Activated T-helper 1 cell treated with Interleukin-2 at 50 U/mL for 16 hours (primary cell): ENCODE measurements at places on chromosomes 3 and 15.

DNA sequence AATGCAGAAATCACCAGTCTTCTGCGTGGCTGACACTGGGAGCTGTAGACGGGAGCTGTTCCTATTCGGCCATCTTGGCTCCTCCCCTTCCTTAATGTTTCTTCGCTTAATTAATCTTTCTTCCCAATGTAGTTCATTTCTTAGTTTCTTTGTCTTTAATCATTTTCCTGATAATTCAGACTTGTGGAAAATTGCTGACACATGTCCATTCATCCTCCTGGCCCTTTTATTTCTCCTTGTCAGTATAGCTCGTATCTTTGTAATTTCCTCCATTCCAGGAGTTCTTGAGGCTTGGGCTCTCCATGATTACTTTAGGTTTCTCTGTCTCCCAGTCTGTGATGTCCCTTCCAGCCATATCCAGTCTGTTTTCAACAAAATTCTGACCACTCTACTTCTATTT lies 98.7 kb downstream of the UBE2E2 start:
- no peak for DNase-seq

GRCh38 chr3:137264071-137264820 lies 306.5 kb downstream of the IL20RB start:
- DNase-seq: no peak

GRCh38 chr3:107063351-107063750 lies 313.9 kb upstream of the CCDC54 start:
- DNase-seq: no peak

- no peak for DNase-seq
Measured at GRCh38 chr3:104349836-104350235, 1016.9 kb upstream of the ALCAM start.

- DNase-seq: no peak
Measured at GRCh38 chr3:113736548-113737089, 9.4 kb downstream of the NAA50 start.

GRCh38 chr3:1348547-1348946 lies 255.7 kb downstream of the CNTN6 start:
- no peak for DNase-seq

GRCh38 chr3:171904829-171905228 lies 61.7 kb downstream of the TMEM212 start:
- no peak for DNase-seq

DNA sequence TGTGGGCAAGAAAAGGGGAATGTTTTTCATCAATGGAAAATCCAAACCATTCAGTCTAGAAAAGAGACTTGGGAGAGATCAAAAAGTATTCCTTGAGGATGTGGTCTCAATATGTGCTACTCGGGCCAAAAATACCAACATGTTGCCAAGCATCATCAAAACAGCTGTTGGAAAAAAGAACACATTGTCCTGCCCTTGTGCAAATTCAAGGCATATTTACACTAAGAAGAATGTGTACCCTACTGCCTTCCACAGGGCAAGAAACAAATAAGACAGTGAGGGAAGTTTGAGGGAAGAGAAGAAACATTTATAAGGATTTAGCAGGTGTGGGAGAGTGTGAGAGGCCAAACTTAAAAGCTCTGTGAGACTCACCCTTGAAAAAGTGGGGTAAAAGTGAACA lies 252.1 kb downstream of the NTRK3 start:
- no peak for DNase-seq

- DNase-seq: no peak
Measured at GRCh38 chr3:156637480-156638022, 36.8 kb upstream of the TIPARP start.

GRCh38 chr3:70546679-70547078 lies 234.2 kb upstream of the MDFIC2 start:
- DNase-seq: no peak

- DNase-seq: no peak
Measured at GRCh38 chr15:74504836-74505235, 36.2 kb upstream of the ARID3B start.

GRCh38 chr3:187951452-187952190 lies 202.3 kb upstream of the LPP start:
- no peak for DNase-seq

DNA sequence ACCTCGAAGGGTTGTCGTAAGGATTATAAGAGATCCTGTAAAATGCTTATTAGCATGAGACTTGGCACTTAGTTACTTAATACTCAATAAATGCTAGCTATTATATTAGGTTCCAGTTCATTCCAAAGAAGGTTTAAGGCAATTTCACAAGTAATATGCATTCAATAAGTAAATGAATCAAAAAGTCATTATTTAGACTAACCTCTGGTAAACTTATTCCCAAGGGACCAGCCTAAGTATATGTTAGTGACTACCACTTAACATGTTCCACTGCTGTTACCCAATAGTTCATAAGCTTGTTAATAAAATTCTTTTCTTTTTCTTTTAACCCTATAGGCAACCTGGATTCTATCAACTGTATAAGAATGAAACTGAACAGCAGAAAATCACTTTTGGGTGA lies 5.1 kb downstream of the PDCD10 start:
- no peak for DNase-seq

DNA sequence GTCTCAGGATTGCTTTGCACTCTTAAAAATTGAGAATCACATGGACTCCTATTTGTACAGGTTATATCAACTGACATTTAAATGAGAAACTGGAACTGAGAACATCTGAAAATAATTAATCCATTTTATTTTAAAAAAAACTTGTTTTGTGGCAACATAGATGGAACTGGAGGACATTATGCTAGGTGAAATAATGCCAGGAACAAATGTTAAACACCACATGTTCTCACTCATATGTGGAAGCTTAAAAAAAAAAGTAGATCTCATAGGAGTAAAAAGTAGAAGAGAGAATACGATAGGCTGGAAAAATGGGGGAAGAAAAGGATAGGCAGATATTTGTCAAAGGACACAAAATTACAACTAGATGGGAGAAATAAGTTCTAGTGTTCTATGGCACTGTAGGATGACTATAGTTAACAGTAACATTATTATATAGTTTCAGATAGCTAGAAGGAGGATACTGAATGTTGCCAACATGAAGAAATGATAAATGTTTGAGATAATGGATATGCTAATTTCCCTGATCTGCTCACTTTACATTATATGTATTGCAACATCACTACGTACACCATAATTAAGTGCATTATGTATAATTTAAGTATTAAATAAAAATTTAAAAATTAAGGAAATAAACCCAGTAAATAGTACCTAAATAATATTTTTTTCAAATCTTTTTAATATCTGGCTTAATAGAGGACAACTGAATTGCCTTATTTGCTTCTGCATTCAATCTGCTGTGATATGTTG lies 100.5 kb upstream of the TSPAN3 start:
- no peak for DNase-seq

DNA sequence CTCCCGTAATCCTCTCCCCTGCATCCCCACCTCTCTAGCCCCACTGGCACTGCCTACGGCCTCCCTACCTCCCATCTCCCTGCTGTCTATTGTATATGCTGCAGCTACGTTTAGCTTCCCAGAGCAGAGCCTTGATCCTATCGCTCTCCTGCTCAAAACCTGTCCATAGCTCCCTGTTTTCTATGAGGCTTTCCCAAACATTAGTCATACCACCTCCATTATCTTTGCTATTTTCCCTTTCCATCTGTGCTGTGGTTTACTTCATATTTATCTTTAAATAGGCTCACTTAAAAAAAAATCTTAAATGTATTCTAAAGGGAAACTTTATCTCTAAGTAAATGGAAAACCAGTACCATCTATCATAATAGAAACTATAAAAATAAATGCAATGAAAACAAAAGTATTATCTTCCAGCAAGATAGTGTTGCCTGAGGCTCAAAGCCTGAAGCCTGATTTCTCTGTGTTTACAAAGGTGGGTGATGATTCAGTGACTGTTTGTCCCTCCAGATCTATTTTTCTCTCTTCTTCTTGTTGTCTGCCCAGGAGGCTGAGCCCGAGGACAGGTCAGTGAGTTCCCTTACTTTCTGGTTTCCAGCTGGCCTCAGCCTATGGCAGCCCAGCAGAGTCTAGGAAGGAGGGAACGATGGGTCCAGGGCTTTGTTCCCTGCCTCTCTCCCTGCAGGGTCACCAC lies 397.1 kb upstream of the CFAP20DC start:
- no peak for DNase-seq

DNA sequence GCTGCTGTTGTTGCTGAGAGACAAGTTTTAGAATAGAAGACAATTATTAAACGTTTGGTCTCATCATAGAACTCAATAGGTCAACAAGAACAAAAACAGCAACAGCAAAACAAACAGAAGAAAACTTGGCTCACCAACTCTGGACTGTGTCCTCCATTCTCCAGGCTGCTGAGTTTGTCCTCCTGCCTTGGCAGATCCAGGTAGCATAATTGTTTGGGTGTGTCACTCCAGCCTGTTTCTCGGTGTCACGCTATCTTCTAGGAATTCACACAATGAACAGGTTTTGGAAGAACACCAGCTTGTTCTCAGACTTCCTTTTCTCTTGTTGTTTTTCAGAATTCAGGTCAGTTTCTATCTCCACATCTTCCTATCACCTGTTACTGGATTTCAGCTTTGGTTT lies 34.7 kb downstream of the ARRDC4 start:
- no peak for DNase-seq

DNA sequence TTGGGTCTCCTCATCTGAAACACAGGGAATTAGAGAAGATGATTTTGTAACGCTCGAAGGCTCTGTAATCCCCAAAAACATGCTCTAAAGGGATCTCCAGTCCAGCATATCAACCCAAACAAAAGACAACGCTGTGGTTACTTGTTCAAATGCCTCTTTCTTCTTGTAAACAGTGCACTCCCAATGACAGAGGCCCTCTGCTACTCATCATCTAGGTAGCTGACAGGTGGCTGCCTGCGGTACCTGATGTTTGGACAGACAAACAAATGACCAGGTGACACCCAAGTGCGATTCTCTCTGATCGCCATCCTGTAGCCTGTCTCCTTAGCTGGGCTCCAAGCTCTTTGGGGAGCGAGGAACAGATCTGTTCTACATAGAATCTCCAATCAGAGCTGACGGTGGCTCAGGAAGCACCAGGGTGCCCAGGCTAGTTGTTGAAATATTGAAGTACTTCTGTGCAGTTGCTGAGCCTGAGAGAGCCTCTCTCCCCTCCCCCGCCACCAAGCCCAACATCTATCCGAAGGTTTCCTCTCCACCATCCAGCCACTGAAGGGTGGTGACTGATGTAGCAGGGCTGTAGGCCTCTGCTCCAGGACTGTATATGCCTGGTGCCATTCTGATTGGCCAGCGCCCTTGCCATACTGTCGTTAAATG lies 238.7 kb downstream of the XXYLT1 start:
- DNase-seq: no peak

- no peak for DNase-seq
Measured at GRCh38 chr15:39786447-39787056, 3.9 kb upstream of the FSIP1 start.

- no peak for DNase-seq
Measured at GRCh38 chr3:101325393-101326134, 5.2 kb upstream of the IMPG2 start.

- no peak for DNase-seq
Measured at GRCh38 chr3:172155897-172156585, 116.7 kb downstream of the FNDC3B start.

GRCh38 chr3:8760091-8760490 lies 9.3 kb downstream of the OXTR start:
- DNase-seq: no peak

- DNase-seq: no peak
Measured at GRCh38 chr15:48896869-48897814, 19.2 kb downstream of the EID1 start.
